ENCODE measurements at places on chromosomes 4 and X.

- DNase-seq = no peak
These were observed 18.1 kb downstream of the LSM6 start for GRCh38 chr4:146193628-146194027.

DNA sequence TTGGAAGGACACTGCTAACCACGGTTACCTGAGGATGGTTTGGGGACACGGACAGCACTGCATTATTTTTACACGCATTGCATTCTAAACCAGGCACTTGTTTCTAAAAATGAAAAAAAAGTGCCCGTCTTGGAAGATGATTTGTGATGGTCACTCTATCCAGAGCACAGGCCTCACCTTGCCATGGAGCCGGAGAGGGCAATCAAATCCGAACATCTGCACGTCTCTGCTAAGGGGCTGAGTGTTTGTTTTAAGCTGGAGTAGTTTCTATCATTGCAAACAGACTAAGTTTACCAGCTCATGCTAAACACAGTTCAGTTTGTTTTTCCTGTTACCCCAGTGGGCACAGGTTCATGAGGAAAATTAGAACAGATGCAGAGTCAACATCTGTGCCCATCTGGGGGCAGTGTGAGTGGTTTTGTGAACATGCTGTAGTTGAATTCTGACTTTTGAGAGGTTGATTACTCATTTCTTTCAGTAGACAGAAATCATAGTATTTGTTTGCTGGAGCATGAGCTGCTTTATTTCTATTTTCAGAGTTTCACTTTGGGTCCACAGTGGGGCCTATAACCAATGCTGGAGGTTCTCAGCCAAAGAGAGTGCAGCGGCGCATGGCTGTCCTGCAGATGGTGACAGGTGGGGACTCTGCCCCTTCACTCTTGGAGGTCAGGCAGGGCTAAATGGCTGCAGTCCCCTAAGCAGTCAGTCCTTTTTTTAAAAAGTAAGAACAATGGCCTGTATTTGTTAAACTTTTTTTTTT, 65.4 kb upstream of the ENPP6 start:
- DNase-seq = no peak

DNA sequence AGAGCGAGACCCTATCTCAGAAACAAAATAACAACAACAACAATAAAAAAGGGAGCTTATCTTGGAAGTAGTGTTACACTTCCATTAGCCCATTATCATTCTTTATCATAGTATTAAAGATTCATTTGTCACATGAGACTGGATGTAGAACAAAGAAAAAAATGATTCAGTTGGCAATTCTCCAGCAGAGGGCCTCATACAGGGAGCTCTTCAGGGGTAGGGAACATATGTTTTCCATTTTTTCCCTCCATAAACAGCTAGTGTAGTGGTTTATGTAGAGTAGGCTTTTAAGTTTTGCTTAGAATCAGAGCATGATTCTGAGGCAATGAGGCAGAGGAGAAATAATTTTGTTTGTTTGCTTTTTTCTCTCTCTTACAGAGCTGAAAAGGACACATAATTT, 5.8 kb downstream of the CPE start:
- no peak for DNase-seq

DNA sequence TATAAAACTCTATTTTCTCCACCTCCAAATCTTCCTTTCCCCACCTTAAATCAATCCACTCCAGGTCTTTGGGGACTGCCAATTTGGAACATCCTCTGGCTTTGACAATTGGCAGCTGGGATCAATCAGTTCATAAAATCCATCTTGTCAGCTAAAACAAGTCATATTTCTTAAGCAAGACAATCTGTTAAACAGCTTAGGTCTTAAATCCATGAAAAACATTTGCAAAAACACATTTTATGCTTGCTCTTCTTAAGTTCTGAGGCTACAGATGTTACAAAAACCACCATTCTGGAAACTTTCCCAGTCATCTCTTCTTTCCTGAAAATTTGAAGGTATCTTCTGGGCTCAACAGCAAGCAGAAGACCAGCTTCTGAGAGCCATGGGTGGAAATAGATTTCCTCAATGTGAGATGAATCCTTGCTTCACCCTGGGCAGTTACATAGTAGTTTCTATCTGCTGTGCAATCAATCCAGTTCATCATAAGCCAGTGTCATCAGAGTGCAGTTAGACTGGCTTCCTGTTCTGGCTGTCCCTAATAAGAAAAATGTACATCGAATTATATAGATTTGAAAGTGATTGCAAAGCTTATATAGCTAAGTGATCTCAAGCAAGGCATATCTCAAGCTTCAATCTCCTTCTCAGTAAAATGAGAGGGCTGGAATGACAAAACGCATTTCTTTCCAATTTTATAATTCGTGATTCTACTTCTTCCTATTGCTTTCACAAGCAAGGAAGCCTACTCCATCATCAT, 402.7 kb upstream of the INTU start:
- no peak for DNase-seq

- no peak for DNase-seq
These were observed 261.2 kb upstream of the NDST4 start for GRCh38 chr4:115374621-115375020.

Data from suppressor macrophage (primary cell).